ENCODE measurements at places on chromosomes 1 and 21.
A peak's percentile ranks its signal among the peaks of the same experiment; 100 is the strongest.

DNA sequence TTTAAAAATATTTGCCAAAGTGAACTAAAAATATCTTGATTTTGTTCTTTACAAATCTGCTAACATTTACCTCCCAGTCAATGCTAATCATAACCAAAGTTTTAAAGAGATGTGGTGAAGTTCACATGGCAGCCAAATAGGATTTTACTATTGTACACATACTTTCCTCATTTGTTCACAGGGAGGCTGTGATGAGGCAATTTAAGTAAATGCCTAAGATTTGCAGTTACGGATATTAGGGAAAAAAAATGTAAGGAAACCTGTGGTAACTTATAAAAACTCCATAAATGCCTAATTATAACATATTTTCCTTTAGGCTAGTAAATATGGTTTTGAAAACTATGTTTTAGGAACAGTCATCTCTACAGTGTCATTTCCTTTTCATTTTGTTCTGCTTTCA is 32.4 kb downstream of the RGS5 start:
- DNase-seq: no peak

- DNase-seq: no peak
Observed at GRCh38 chr1:40777224-40777970, 6.2 kb upstream of the KCNQ4 start.

- DNase-seq: no peak
Observed at GRCh38 chr1:230901671-230902070, 33.4 kb upstream of the C1orf198 start.

GRCh38 chr1:34547046-34547674 is 207.7 kb upstream of the GJB5 start:
- no peak for DNase-seq

DNA sequence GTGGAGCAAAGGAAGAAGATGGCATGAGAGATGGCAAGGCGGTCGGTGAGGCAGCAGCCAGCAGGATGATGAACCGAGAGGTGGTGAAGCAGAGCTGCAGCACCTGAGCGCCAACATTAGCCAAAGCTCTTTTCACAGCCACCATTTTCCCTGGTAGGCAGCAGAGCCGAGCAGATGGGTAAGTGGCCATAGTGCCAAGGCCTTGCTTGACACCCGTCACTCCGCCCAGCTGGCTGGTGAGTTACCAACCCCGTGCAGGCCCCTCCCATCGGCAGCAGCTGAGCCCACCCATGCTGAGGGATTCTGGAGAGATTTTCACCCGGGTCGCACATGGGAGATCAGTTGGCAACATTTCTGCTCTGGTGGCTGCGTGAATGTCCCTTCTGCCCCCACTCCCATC is 647.7 kb downstream of the PTPRU start:
- no peak for DNase-seq

DNA sequence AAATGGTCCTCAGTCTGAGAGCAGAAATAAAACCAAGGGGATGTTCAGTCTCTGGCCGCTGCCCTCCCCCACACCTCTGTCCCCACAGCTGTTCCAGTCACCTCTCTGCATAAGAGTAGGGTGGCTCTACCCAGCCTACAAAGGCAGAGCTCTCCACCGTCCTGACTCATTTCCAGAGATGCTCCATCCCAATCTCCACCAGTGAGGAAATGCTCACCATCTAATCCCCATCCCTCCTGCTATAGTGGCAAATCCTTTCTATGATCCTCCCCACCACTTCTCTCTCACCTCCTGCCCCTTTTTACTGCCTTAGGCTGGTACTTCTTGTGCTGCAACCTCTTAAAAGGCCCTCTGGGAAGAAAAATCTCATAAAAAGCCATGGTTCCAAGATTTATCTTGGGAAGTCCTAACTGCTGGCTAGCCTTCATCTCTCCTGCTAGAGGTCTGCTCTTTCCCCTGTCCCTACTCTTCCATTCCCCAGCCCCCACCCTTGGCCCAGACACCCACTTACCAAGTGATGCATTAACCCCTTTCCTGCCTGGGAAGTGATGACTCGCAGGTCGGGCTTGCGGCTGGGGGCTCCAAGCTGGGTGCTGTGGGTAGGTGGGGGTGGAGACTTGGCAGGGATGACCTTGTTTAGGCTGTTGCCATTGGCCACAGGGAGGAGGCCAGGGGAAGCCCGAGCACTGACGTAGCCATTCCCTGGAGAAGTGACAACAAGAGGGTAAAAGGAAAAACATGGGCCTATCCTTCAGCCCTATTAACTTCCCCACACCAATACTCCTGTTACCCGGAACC is 23.9 kb downstream of the MEF2D start:
- no peak for DNase-seq

DNA sequence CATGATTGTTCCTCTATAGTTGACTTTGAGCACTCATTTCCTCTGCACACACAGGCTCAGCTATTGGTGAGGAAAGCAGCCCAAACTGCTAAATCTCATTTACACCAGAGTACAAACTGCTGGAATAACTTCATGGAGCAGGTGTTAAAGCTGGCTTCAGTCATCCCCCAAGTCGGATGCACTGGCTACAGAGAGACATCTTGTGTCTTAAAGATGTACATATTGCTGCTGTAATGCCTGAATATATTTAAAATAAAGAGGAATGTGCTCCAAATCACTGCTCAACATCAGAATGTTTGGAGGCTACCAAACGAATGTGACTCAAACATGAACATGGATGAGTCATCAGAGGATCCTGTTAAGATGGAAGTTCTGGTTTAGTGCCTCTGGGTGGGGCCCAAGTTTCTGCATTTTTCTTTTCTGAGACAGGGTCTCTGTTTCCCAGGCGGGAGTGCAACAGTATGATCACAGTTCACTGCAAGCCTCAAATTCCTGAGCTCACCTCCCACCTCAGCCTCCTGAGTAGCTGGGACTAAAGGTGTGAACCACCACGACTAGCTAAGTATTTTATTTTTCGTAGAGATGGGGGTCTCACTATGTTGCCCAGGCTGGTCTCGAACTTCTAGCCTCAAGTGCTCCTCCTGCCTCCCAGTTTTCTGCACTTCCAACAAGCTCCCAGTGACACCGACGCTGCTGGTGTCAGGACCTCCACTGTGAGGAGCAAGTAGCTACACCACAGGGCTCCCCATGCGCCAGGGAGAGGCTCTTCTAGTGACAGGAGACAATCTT is 79.0 kb upstream of the KRTAP19-8 start:
- DNase-seq: no peak

DNA sequence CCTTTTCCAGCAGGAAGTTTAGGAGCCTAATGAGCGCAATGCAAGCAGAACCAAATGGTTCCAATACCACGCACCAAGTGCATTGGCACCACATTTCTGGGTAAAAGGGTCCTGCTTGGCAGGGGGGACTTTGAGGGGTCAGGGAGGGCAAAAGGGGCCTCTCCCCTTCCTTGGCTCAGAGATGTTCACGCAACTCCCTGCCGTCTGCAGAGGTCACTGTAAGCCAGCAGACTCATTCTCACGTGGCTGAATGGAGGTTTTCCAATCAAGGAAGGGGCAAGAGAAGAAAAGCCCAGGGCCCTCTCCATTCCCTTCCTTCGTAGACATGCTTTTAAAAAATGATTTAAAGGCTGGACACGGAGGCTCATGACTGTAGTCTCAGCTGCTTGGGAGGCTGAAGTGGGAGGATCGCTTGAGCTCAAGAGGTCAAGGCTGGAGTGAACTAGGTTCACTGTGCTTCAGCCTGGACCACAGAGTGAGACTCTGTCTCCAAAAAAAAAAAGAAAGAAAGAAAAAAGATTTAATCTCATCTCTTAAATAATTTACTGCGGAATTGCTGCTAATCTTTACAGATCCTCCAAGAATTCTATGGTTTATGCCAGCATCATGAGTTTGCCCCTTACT is 80.3 kb downstream of the RUNX3 start:
- DNase-seq: peak; percentile 34

DNA sequence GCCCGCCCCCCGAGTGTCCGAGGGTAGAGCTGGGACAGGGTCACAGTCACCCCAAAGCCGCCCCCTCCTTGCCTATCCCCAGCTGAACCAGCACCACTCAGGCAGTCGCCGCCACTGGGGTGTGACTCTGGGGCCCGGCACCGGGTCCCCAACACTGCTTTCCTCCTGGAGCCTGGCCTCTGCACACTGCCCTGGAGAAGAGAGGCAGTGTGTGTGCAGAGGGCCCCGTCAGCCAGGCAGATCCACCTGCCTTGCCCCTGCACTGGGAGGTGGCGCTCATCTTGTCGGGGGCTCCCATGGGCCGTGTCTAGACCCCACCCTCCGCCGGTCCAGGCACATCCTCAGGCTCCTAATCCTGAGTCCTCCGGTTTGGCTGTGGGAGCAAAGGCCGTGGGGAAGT is 15.7 kb downstream of the FAAP20 start:
- DNase-seq: no peak

DNA sequence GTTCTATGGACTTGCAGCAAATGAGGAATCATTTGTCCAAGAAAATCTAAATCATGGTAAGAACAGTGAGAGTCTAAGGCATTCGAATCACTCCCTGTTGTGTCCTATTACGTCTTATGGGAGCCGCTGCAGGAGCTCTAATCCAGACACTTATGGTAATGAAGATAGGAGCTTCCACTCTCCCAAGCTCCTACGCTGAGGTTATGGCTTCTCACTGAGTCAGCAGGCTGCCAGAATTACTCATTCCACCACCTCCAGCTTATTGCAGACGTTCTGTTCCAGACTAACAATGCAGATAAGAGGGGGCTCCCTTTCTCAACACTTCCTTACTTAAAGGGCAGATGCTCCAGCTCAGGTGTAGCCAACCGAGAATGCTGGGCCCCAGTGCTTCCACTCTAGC is 212.6 kb downstream of the GREM2 start:
- DNase-seq: no peak

GRCh38 chr1:171160211-171160610 is 24.9 kb upstream of the FMO2 start:
- DNase-seq: no peak

- no peak for DNase-seq
Observed at GRCh38 chr1:9143250-9143649, 14.3 kb upstream of the GPR157 start.

- no peak for DNase-seq
Observed at GRCh38 chr1:55484173-55484572, 269.0 kb upstream of the USP24 start.

DNA sequence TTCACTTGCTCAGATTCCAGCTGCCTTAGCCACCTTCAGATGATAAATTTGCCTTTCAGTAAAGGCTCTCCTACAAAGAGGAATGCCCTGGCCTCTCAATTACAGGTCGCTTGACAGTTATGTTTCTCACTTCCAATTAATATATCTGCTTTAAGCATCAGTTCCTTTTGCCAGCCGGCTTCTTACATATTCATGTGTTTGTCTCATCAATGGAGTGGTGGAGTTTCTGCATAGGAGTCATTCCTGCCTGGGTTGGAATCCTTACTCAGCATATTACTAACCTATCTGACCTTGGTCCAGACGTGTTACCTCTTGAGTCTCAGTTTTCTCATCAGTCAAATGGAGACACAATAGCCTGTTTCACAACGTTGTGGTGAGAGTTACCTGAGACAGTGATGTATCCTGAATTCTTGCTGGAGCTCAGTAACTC is 9.4 kb upstream of the SESN2 start:
- no peak for DNase-seq

DNA sequence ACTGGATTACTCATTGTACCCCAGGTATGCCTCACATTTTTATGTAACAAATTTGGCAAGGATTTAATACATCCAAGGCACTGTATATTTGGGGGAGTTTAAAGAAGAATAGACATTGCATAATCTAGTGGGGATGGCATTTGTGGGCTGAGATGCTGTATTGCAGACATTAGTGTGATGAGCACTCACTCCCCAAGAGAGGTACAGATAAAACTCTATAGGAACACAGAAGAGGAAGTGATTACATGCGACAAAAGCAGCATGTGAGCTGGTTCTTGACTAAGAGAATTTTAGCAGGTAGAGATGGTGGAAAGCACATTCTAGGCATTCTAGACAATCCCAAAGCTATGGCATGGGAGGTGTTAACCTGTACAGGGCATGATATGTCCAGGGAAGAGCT is 24.2 kb upstream of the CDC14A start:
- no peak for DNase-seq

GRCh38 chr1:201702936-201703335 is 126.0 kb upstream of the IPO9 start:
- DNase-seq: no peak

DNA sequence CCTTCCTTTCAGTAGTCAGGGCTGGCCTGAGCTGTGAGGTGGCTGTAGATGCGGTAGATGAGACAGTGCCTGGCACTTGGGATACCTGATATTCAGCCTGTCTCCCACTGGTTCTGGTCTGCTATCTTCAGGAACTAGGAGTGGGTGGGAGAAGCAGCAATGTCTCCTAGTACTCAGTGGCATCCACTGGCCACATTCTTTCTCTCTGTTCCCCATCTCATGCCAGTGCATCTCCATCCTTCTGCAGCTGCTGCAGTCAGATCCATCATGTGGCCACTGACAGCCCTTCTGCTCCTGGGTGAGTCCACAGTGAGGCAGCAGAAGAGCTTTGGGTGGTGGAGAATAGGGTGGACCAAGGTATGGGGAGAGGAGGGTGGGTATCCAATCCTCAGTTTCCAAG is 1.1 kb downstream of the FCRLB start:
- no peak for DNase-seq

DNA sequence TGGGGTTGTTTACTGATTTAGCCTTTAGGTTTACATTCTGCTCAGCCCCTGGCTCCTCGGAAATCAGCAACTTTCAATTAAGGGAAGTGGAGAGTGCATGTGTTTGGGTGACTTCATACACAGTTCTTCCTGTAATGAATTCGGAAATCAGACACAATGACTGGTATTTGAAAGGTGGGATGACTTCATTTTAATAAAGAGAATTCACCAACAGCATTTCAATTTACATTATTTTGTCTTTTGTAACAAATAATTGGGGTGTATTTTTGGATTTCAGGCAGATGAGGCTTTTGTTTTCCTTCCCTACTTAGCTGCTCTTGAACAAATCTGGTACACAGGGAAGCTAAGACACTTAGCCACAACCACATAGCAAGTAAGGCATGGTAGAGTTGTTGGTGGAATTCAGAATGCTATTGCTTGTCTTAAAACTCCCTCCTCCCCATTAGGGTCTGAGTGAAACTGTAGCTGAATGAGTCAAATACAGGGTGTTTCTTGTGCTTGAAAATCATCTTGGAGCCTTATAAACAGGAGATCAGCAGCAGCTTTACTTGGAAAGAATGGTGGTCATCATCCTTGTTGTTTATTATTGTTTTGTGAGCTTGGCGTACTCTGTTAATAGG is 917 bp downstream of the STX12 start:
- peak; percentile 56 for DNase-seq

GRCh38 chr1:151976858-151977257 is 16.8 kb downstream of the S100A10 start:
- no peak for DNase-seq

All from CD4-positive, alpha-beta T cell treated with Interleukin-4 for 1 hour (primary cell).